ENCODE measurements at places on chromosomes 13 and 19.

DNA sequence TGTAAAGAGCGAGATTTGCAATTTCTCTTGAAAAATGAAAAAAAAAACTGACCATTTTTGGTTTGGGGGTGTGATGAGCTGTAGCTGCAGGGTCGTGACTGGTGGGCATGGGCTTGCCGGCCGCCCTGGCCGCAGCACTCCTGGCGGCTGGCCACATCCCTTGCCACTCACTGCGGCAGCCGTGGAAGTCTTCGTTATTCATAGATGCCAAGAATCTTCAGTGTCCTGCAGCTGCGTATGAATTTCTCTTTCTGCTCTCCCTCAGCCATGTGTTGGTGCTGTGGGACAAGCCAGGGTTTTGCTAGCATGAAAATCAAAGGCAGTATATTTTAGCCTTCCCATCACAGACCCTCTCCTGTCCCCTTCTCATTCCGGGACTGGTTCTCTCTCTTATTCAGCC lies 151.7 kb upstream of the TSHZ3 start:
- DNase-seq, result no peak

DNA sequence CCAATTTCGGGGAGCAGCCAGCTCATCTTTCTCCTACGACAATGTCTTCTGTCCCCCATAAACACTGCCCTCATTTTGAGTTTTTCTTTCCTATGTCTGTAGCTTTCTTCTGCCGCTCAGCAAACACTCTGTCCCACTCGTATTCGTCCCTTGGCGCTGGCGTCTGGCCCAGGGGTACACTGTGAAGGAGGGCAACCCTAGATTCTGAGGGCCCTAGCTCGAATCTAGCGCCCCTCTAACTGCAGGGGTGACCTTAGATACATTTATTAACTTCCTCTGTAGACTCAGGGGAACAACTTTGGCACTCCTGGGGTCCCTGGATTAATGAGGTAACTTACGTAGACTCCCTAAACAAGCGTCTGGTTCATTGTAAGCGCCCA lies 677 bp upstream of the LRCH1 start:
- no peak for DNase-seq

GRCh38 chr19:35084509-35084762 lies 31.2 kb upstream of the FXYD3 start:
- DNase-seq, result no peak

- DNase-seq, result no peak
Measured at GRCh38 chr13:111539252-111539651, 218.8 kb downstream of the TEX29 start.

DNA sequence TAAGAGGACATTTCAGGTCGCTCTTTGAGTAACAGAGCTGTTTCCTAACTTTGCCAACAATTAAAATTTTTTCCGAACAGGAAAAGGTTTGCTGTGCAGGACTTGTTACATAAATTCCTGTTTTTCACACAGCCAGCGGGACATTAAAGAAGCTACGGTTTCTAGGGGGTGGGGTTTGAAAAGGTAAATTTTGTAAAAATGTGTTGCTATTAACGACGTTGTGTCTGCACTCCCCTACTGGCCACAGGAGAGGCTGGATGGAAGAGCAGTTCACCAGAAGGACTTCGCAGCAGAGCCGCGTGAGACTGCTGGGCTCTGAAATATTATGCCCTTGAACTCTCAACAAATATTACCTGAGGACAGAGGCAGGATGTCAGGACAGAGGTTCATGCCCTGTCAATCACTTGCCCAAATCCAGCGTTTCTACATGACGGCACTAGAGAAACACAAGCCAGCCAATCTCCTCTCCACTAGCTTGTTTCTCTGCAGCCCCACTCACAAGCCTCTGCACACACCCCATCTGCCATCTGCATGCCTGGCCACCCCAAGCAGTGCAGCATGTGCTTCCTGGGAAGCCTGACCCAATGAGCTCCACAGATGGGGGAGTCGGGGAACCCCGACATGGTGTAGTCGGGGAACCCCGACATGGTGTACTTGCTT lies 102.0 kb downstream of the FOXO1 start:
- no peak for DNase-seq

DNA sequence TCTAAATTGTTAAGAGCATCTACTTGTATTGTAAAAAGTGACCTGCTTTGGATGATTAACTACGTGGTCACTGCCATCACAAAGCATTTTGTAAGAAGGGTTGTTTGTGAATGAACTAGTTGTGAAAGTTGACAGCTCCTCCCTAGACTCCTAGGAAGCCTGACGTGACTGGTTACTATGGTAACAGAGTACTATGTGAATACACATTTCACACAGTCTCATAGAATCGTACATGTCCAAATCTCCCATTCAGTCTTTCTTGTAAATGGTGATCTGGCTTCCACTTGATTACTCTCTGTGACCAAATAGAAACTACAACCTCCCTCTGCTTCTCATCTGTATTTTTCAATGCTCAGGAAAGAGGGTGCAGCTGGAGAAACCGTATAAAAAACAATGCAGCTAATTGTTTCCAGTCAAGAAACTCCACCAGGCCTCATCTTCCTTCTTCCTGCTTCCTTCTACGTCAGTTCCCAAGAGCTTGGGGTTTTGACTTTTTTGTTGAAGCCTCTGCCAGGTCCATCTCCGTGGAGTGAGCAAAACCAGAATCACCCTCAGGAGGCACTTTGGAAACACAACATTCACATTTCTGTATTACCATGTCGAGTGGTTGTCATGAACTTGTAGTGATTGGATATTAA lies 83.4 kb downstream of the GPC6 start:
- peak; percentile 63 for DNase-seq

GRCh38 chr19:16889366-16889882 lies 625 bp downstream of the F2RL3 start:
- no peak for DNase-seq

DNA sequence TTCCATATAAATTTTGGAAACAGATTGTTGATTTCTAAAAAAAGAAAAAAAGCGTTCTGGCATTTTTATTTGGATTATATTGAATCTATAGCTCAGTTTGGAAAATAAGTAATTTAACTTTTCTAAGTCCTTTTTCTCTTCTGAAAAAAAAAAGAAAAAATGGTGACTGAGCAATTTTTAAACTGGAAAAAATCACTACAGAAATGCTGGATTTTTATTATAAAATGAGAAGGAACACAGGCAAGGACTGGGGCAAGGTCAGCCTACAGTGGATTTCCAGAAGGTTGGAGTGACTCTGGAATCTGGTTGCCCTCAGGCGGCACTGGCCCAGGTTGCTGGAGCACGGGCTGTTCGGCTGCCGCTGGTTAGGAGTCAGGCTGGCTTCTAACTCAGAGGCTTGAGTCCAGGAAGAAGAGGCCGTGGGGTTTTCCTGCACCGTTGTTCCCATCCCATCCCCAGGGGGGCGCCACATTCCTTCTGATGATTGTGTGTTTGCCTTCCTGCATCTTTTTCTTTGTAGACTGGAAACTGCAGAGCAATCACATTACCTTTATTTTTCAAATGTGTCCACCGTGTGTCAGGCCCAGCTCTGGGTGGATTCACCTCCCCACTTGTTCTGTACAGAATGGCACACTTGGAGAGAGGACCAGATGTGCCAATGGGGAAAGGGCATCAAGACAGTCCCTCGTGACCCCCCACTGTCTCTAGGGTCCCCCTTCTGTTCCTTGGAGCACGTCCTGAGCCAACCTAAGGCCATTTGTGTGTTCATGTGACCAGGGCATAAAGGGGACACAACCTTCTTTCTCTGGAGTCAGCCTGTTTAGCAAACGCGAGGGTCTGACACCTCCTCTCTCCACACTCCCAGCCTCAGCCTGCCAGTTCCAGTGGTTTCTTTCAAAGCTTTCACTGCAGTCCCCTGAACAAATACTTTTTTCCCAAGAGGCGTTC lies 44.5 kb upstream of the GTF3A start:
- DNase-seq, result no peak

GRCh38 chr19:47507924-47508553 lies 6.8 kb downstream of the NAPA start:
- no peak for DNase-seq

DNA sequence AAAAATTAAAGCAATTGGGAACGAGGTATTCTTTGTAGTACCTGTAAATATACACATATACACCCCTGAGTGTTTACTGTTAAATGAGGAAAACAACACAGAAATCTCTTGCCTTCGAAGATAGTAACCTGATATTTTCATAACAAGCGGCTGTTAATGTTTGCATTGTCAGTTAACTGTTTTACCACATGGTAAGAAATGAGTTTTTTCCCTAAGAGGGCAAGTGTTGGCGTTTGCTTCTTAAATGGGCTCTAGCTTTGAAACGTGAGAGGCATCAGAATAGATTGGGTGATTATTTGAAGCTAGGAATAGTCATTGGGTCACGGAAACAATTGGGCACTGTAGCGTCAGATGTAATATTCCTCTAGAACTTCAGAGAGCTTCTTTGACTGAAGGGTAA lies 22.0 kb upstream of the UPF3A start:
- DNase-seq, result no peak

DNA sequence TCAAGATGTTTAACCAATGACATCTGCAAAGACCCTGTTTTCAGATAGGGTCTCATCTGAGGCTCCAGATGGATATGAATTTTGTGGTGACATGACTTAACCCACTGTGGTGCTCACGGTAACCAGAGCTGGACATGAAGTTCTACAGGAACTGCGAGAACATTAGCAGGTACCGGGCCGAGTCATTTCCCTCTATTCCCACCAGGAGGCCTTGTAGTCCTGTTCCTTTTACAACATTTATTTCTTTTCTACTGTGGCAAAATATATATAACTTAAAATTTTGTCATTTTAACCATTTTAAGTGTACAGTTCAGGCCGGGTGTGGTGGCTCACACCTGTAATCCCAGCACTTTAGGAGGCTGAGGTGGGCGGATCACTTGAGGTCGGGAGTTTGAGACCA lies 7.6 kb upstream of the TSPAN16 start:
- no peak for DNase-seq

- peak; percentile 5 for DNase-seq
Measured at GRCh38 chr13:27406178-27406939, 18.1 kb upstream of the GTF3A start.

GRCh38 chr13:89750371-89750770 lies 1597.1 kb upstream of the MIR17HG start:
- no peak for DNase-seq

GRCh38 chr13:61709258-61709657 lies 293.6 kb upstream of the PCDH20 start:
- no peak for DNase-seq

DNA sequence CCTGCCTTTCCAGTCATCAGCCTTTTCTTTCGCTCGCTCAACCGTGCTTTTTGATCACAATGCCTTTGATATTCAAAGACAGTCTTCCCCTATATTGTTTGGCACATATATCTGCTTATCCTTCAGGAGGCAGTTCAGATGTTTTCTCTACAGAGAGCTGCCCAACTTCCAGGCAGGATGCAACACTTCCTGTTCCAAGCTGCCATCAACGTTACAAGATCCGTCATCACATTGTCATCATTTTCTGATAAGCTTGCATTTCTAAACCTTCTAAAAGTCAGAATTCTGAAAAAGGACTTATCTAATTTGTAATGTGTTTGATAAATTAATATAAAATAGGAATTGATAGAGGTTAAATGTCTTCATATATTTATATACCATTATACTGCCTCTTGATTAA lies 574.2 kb downstream of the TBC1D4 start:
- DNase-seq, result no peak

GRCh38 chr13:71254384-71254783 lies 612.6 kb downstream of the DACH1 start:
- no peak for DNase-seq

- DNase-seq, result no peak
Measured at GRCh38 chr19:12665281-12665573, 1.3 kb downstream of the MAN2B1 start.

- no peak for DNase-seq
Measured at GRCh38 chr19:5395556-5395955, 54.9 kb upstream of the PTPRS start.

DNA sequence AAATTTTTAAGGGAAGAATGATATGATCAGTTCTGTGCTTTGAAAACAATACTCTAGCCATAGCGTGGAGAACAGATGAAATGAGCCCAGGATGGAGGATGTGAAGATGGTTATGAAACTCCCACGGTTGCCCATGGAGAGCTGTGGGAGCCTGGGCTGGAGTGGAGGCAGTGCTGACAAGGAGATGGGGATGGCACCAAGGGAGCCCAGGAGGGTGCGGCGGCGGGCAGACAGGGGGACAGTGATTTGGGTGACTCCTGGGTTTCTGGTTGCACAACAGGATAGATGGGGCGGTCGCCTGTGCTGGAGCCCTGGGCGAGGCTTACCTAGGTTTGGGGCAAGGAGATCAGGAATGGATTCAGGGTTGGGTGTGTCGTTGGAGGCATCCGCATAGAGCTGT lies 15.9 kb downstream of the ARHGEF7 start:
- DNase-seq, result no peak

- no peak for DNase-seq
Measured at GRCh38 chr19:51456541-51457290, 1.5 kb downstream of the SIGLEC8 start.

DNA sequence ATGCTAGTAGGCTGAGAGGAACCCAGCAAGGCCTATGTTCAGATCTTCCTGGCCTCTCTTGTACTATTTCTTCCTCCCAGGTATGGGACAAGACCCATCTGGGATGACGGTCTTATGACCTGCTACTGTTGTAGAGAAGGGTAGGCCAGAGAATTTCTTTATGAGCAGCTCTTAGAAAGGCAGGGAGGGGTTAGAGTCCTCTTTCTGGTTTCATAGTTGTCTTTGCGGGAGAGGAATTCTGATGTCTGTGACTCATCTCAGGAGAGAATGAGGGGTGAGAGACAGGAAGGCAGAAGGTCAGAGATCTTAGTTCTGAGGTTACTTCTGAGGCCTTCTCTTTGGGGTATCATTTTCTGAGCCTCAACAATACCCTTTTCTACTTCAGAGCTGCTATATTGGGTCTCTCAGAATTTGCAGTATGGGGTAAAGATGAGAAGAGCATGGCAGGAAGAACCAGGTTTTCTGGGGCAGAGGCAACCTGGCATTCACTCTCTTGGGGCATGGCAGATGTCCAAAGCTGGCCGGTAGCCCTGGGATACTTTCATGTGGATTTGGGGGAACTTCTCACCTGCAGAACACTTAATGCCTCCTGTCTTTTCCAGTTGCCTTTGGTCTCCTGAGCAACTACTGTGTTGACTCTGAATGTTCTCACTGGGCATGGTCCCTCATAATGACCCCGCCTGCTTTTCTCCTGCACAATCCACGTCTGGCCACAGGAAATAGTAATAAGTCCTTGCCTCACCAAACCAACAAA lies 154.4 kb downstream of the GGACT start:
- DNase-seq, result peak; percentile 67

GRCh38 chr13:24267274-24267673 lies 42.1 kb upstream of the C1QTNF9 start:
- no peak for DNase-seq

DNA sequence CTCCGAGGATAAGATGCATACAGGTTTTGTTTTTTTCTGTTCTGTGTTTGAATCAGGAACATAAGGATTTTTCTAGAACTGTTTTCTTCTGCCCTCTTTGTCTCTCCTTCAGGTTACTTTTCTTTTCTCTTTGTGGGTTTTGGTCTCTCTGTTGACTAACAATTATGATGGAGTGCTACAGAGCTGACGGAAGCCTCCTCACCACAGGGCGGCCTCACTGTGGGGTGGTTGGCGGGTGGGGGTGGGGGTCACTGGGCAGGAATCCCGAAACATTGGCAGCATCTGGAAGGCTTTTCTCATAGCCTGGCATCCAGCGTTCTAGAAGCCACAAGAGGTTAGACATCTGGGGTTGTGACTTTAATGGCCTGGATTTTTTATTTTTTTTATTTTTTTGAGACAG lies 12.0 kb upstream of the MATK start:
- DNase-seq, result no peak
